Fibroblast of the aortic adventitia (primary cell): ENCODE measurements at places on chromosomes 1 and 21. TPM values are rescaled to one million over a fixed set of nuclear protein-coding genes. Genes with fewer than 3 reads are reported as not detected.

GRCh38 chr1:111361761-111362160, 65.8 kb downstream of the OVGP1 start:
- no peak for DNase-seq

DNA sequence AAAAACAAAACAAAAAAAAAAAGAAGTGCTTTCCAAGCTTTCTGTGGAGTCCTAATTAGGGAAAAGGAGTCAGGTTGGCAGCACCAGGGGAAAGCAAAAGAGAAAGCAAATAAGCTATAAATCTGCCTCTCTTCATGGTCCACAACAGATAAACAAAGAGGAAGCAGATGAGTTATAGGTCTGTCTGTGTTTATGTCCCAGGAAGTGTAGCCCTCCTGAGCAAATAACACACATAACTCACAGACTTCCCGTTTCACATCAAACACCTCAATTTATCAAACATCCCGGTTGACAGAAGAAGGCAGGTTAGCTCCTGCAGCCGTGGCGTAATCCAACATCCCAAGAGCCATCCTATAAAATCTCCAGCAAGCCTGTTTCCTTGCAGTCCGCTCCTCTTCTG, 5.6 kb upstream of the SLC2A5 start:
- no peak for DNase-seq

GRCh38 chr1:30104551-30104950, 618.8 kb downstream of the MATN1 start:
- no peak for DNase-seq

DNA sequence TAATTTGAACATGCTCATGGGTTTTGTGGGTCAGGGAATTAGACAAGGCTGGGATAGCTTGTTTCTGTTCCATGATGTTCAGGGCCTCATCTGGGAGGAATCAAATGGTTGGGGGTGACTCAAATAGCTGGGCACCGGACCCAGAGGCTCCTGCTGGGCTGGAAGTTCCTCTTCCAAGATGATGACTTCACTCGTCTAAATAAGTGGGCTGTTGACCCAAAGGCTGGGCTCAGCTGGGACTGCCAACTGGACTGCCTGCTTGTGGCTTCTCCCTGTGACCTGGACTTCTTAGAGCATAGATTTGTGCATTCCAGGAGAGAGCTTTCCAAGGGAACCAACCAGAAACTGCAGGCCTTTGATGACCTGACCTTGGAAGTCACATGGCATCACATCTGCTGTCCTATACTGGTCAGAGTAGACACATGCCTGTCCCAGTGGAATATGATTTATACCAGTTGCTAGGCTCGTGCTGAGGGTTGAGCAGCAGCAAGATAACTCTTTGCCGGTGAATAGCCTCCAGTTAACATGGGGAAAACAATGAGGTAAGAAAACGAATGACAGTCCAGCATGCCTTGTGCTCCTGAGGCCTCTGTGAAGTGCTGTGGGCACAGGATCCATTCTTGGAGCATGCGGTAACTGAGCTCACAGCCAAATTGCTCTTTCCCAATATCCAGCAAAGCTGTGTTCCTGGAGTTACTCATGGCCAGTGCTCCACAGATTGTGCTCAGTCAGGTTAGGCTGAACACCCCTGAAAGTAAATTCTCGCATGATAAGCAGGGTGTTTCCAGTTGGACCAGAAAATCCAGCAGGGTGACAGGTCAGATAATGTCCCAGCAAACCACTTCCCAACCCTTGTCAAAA, 272.9 kb upstream of the TMEM51 start:
- DNase-seq, result peak; percentile 66

Gene TRAF3IP3
- 0.65 TPM in 1 of 2 replicates, not detected in the other for total RNA-seq

- no peak for DNase-seq
These were observed 41.4 kb upstream of the PCBP3 start for GRCh38 chr21:45602106-45602505.

DNA sequence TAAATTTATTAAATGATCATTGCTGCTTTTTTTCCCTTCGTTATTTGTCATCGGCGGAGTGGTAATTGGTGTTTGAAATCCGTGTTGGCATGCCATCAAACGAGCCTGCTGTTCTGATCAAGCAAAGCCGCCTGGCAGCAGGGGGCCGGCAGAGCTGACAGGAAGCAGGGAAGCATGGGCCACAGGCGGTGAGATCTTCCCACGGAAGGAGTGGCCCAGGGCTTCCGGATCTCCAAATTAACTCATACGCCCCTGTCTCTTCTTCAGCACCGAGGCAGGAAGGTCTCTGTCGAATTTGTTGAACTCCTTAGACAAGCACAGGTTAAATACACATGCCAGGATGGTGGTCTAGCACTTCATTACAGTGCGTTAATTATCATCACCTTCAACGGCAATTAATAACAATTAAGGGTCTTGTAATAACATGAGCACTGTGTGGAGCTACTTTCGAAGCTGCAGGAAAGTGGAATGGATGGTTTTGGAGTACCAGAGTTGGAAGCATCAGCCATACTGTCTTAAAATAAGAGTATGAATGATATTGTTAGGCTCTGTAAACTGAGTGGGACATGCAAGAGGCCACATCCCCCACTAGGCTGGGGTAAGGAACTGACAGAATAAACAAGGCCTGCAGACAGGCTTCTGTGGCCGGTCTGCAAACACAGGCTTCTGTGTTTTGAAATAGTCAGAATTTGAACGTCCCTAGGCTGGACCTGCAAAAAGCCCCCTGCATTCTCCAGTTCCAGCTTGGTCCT, 199.4 kb upstream of the DAB1 start:
- no peak for DNase-seq

Gene MAP1LC3C
- 0.09 TPM in 1 of 2 replicates, not detected in the other for total RNA-seq

DNA sequence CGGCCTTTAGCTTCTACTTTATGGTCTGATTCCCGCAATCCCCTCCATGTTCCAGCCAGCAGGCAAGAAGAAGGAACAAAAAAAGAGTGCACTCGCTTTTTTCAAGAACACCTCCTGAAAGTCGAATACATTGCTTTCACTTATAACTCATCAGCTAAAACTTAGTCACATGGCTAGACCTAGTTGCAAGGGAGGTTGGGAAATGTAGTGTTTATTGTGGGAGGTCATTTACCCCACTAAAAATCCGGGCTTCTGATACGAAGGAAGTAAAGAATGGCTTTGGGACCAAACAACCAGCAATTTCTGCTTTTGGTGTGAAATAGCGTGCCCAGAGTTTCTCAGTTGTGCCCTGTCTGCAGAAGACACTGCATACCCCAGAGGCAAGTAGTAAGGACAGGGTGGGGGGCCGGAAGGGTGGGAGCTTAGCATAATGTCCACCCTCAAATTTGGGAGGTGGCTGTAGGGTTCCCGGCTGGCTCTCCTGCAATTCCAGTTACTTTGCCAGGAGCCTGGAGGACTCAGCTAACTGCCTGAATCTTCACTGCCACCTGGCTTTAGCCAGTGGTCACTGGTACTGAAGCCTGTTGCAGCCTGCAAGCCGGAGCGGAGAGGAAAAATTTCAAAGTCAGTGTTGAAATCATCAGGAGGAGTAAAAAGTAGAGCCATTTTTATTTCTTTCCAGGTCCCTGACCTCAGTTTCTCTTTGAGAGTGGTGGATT, 57.7 kb upstream of the F3 start:
- DNase-seq, result peak; percentile 44

Gene TSHB
- not detected in 2 replicates for total RNA-seq

GRCh38 chr1:2205191-2205952, 10.8 kb upstream of the FAAP20 start:
- peak; percentile 94 for DNase-seq

Gene PCAT6
- total RNA-seq, result not detected in 2 replicates

Gene NTRK1
- total RNA-seq, result 0.09 TPM in 1 of 2 replicates, not detected in the other

DNA sequence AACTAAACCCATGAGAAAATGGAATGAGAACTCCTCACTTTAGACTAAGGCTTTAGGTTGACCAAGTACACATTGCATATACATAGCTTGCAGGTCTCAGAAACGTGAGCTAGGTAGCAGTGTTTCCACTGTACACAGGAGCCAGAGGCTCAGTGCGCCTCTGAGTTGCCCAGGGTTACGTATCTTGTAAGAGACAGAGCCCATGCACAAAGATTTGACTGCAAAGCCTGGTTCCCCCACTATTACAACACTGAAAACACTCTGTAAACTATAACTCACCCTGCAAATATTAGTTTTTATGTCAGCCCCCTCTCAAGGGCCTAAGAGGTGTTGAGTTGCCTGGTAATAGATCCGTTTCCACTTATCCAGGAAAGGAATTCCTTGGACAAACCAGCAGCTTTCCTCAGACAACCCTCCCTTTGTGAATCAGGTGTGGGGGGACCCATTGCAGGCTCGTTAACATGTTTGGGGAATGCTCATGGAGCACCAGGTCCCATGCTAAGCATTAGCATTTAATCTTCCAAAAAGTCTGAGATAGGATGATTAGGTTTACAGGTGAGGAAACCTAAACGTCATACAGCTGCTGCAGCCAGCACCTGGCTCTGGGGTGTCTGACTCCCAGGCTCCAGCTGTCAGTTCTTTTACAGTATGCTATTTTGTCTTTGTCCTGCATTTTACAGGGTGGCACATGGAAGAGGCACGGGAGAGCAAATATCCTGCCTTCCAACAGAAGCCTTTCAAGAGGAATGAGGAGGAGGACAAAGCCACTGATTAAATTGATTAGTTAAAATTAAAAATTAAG, 25.7 kb downstream of the TENT5C start:
- DNase-seq, result no peak

Gene PLEKHM2
- 19.3 and 76.5 TPM in 2 replicates for total RNA-seq

Gene PRKAA2
- total RNA-seq, result 0.16 and 3.7 TPM in 2 replicates

Gene ATP1A4
- total RNA-seq, result not detected in 2 replicates

Gene CCDC185
- total RNA-seq, result not detected in 2 replicates

DNA sequence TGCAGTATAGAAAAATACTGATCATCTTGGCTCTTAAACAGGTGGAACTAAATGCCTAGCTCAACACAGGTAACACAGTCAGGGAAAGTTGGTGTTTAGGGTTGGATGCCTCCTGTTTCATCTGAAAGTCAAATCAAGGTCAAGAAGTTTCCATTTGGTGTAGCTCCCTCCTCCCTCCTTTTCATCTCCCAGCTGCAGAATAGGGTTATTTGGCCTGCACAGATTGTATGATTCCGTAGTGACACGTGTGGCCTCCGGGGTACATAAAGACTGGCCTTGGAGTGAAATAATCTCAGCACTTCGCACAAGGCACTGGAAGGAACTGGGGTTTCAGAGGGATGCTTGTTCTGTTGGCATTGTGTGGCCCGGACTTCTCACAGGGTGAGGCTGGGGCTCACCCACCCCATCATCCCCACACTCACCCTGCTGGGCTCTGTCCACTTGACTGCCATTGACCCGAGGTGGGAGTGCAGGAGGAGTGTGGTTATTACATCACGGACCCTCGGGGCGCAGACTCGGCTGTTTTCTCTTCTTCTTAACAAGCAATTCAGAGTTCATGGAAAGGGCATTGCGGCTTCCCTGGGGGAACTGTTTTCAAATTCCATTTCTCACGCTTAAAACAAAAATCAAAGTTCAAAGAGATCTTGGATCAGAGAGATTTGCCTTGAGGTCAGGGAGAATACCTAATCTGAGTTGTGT, 18.4 kb downstream of the IGSF5 start:
- DNase-seq, result no peak

DNA sequence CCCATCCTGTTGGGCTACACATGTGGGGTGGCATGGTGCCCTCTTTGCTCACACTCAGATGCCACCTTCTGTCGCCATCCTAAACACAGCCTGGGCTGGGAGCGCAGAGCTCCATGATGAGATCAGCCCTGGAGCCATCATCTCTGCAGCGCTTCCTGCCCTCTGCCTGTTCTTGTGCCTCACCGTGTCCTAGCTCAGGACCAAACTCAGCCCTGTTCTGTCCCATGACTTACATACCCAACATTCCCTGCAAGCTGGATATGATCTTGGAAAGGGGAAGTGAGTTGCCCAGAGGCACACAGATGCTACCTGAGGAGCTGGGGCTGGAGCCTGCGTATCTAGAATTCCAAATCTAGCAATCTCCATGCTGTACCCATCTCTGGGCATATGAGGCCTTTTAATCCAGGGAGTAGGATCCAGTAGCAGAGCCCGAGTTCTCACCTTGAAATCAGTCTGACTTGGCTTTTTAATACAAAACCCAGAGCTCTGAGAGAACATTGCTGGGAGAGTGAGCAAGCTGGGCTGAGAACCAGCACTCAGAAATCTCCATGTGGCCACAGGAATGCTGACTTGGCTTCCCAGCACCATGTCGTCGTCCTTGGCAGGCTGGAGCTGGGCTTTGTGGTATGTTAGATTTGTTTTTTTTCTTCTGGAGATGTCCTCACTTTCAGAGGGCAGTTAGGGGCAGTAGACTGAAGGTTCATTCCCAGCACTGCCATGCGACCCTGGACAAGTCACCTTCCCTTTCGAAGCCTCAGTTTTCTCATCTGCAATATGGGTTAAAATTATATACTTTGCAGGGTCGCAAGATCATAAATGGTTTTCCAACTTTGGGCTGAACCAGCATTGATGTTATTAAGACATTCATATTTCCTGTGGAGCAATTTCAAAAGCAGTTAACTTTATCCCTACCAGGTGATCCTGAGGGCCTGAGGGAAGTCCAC, 2.6 kb downstream of the ALPL start:
- peak; percentile 97 for DNase-seq

GRCh38 chr1:54481201-54481884, 66.7 kb upstream of the ACOT11 start:
- DNase-seq, result no peak

Gene MPZL1
- 66.6 and 112 TPM in 2 replicates for total RNA-seq

Gene RAB42
- total RNA-seq, result 1.6 and 3.4 TPM in 2 replicates

- peak; percentile 21 for DNase-seq
These were observed 3.1 kb downstream of the BSDC1 start for GRCh38 chr1:32390904-32391870.

DNA sequence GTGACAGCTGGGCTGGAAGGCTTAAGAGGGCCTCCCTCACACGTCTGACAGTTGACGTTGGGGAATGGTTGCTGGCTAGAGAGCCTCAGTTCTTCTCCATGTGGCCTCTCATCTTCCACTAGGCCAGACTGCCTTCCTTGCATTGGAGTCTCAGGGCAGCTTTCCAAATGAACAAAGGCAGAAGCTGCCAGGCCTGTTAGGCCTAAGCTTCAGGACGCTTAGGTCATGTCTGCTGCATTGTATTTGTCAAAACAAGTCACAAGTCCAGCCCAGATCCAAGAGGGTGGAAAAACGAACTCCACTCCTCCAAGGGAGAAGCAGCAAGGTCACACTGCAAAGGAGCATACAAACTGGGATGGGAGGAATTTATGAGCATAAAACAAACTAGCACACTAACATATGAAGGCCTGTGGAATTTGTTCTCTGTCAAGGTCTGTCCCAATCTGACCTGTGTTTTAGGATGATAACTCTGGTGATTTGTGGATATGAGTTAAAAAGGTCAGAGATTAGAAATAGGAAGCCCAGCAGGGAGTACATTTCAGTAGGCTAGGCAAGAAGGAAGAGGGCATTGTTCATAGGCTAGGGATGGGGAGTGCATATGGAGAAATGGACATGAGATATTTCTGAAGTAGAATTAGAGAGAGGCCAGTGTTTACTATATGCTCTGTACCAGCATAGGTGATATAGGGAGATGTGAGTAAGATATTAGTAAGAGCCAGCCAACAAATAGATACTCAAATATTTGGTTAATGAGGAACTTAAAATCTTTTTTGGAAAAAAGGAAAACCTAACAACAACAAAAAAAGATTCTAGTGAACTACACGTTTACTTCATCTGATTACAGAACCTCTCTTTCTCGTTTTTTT, 29.1 kb upstream of the CNN3 start:
- DNase-seq, result peak; percentile 45

DNA sequence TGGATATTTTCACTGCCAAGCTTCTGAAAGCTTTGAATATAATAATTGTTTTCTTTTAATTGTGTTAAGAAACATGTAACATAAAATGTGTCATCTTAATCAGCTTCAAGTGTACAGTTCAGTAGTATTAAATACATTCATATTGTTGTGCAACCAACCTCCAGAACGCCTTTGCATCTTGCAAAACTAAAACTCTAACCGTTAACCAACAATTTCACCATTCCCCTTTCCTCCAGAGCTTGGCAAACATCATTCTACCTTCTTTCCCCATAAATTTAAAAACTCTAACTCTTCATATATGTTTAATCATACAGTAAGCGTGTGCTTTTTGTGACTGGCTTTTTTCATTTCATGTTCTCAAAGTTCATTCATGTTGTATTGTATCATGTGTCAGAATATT, 2.1 kb downstream of the MNDA start:
- DNase-seq, result no peak
